ENCODE measurements at places on chromosomes 7 and 10.

GRCh38 chr7:13144673-13145072 is 457.2 kb downstream of the ARL4A start:
- DNase-seq: no peak

- DNase-seq: no peak
Observed at GRCh38 chr10:130611239-130611638, 475.0 kb downstream of the GLRX3 start.

DNA sequence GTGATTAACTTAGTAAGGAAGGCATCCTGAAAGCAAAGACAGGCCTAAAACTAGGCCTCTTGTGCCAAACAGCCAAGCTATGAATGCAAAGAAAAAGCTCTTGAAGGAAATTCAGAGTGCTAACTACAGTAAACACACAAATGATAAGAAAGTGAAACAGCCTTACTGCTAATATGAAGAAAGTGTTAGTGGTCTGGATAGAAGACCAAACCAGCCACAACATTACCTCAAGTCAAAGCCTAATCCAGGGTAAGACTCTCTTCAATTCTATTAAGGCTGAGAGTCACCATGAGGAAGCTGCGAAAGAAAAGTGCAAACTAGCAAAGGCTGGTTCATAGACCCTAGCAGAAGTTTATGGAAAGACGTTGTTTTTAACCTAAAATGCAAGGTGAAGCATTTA is 66.0 kb downstream of the IPMK start:
- no peak for DNase-seq

- DNase-seq: no peak
Observed at GRCh38 chr10:130220251-130221185, 84.3 kb downstream of the GLRX3 start.

DNA sequence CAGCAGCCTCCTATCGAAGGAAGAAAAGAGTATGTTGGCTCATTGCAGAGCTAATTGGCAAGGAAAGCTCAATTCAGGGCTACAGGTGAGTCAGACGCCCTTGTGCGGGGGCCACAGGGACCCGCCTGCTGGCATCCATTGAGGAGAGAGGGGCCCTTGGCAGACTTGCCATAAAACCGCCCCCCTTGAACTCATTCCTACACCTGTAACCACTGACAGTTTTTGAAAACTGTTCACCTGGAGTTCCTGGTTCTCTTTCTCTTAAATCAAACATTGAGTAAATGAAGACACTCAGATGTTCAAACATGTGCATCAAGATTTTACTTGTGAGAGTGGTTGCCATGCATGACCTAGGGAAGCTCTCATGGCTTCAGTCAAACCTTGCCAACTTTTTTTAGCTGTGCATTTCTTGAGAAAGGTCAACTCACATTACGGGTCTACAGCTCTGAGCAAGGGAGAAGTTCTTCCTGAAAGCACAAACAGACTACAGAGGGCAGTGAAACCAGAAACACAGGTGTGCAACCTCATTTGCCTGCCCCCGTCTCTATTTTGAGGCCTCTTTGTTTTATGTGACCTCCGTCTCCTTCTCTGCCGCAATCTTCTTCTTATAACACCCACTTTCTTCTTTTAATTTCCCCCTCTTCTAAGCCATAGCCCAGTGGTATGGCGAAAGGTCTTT is 87.8 kb downstream of the TBXAS1 start:
- DNase-seq: no peak

DNA sequence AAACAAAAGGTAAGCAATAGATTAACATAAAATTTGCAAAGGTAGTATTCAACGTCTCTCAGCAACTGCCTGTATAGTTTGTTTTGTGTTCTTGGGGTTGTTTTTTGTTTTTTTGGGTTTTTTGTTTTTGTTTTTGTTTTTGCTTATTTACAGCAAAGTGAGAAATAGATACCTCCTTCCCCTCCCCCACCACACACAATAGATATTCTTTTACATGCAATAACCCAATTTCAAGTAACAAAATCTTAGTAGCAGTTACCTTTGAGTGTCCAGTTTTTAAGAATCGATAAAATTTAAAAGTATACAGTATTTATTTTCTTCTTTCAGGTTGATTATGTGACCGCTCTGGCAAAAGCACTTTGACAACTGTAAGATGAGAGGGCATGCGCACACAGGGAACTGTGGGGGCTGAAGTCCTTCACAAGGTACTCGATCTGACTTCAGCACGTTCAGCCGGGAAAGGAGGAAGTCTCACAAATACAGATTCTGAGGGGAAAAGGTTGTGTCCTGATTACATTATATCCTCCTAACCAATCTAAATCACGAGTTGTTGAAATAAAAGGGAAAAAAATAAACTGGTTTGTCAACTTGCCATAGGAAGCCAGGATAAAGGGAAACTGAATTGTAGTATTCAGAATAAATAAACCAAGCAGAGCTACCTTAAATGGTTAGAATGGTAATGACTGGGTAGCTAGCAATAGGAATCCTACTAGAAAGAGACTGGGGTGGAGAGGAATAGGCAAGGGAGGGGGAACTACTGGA is 47.8 kb downstream of the CPEB3 start:
- peak; percentile 73 for DNase-seq

- DNase-seq: no peak
Observed at GRCh38 chr7:7352845-7353244, 170.5 kb downstream of the C1GALT1 start.

DNA sequence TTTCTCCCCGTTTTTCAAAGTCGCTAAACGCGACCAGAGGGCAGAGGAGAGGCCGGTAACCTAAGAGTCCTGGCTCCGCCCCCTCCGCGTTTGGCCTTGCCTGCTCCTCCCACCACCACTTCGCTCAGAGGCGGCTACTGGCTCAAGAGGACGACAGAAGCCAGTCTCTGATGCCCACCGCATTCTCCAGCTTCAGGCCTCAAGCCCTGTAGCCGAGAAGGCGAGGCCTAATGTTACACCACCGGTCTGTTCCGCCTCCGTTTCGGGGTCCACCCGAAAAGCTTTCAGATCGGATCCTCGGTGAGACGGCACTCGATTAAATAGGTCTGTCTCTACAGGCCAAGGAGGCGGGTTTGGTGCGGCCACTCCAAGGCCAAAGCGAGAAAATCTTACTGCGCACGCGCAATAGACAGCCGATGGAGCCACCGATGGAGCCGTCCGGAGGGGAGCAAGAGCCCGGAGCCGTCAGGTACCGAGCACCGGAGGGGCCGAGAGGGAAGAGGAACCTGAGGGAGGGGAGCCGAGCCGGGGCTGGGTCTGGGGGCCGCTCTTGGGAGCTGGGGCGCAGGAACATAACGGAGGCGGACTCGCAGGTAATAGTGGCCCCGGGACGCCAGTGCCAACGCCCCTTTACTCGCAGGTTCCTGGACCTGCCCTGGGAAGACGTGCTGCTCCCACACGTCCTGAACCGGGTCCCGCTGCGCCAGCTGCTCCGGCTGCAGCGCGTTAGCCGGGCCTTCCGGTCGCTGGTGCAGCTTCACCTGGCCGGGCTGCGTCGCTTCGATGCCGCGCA is at the start of gene FBXL15:
TSS of gene FBXL15 (plus strand) at position 123 of the 793 bp plus-strand sequence. CDS start at position 417, 294 bp downstream.
- peak; percentile 99 for DNase-seq

DNA sequence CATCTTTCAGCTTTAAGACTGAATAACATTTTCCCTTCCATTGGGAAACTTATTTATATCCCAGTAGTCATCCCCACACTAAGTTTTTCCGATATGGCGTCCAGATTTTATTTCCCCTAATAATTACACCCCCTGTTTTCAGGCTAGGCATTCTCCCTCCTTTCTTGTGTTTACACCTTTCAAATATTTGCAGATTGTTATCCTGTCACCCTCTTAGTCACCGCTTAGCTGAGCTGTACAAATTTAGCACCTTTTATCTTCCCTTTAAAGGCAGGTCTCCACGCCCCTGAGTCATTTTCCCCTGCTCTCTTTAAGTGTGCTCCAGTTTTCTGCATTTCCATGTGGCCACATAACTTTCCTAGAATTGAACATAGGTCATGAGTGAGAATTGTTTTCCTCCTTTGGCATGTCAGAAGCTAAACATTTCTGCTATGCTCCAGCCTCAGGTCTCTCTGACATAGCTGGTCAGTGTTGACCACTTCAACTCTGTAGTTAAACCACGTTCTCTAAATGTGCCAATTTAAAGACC is 47.4 kb downstream of the LRRC4 start:
- DNase-seq: no peak

DNA sequence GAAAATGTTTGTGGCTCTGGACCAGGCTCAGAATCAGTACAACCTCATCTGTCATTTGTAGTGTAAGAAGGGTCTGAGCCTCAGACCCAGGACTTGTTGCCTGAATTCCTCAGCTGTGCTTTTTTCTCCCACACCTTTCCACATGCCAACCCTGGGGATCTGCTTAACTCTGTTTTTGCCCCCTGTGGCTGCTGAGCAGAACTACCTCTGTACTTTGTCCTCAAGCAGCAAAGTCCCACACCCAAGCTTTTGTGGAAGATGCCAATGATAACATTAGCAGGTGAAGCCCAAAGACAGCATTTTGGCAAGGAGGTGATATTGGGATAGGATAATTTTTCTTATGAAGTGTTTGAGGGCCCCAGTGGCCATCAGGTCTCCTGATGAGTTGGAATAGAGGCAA is 5.8 kb upstream of the CYP2C18 start:
- DNase-seq: no peak

GRCh38 chr7:115113776-115114175 is 191.9 kb downstream of the MDFIC start:
- DNase-seq: no peak

DNA sequence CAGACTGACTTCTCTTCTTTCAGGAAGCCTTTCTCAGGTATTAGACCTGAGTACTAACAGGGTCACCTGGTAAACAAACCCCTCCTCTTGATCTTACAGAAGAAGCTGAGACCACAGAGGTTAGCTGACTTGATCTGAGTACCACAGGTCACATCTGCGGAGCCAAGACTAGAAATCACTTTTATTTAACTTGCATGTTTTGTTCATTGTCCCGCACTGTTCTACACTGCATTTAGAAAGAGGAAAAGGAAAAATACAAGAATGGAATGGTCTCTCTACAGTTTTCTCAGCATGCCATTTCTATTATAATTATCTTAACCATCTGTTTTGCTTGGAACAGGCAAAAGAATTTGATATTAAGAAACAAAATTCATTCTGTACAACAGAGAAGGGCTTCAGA is 245.6 kb upstream of the ETV1 start:
- DNase-seq: no peak

DNA sequence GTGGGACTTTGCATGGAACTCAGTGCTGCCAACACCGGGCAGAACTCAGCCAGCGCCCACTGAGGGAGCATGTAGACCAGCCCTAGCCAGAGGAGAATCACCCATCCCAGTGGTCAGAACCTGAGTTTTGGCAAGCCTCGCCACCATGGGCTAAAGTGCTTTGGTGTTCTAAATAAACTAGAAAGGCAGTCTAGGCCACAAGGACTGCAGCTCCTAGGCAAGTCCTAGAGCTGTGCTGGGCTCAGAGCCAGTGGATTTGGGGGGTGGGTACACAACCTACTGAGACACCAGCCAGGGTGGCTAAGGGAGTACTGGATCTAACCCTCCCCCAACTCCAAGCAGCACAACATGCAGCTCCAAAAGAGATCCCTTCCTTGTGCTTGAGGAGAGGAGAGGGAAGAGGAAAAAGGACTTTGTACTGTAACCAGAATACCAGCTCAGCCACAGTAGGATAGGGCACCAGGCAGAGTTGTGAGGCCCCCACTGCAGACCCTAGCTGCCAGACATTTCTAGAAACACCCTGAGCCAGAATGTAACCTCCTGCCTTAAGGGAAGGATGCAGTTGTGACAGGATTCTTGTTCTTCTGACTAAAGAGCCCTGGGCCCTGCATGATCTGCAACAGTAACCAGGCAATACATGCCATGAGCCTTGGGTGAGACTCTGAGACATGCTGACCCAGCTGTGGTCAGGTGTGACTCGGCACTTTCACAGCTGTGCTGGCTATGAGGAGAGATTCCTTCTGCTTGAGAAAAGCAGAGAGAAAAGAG is 24.4 kb downstream of the GSDME start:
- no peak for DNase-seq

- no peak for DNase-seq
Observed at GRCh38 chr10:5433182-5433581, 20.8 kb downstream of the NET1 start.

- no peak for DNase-seq
Observed at GRCh38 chr7:28550580-28551186, 138.4 kb downstream of the CREB5 start.

DNA sequence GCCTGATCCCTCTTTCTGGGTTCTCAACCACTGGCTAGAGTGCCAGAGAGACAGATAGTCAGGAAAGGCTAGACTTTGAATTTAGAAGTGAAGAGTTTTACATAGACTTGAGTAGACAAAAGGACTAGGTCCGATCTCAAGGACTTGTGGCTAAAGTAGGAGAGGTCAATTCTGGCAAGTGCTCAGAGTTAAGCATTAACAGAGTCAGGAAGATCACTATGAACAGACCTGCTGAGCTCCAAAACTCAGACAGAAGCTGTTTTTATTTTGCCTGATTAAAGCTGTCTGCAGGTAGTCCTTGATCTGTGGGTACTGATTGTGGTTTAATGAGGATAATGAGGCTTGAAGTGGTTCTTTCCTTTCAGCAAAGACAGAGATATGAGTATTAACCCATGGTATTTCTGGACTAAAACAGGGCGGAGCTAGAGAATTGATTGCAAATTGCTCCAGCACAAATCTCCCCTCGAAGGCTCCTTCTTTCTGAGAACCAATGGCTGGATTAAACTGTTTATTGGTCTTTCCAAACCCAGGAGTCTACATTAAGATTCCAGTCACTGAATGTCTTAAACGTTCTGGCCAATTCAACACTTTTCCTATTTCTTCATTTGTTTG is 423.2 kb downstream of the IPMK start:
- no peak for DNase-seq

DNA sequence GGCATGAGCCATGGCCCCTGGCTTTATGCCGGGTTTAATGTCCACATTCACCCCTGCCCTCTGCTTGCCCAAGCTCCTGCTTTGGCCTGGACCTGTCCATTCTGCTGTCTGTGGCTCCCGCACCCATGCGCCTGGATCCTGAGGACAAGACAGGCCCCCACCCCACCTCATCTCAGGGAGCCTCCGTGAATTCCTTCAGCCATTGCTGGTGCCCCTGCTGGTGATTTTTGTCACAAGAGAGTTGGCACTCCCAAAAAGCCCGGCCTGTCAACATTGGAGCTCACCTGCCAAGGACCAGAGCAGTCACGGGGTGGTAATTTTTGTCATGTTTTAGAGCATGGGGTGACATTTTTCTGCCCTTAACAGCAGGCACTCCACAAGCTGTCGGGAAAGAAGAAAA is 127.5 kb upstream of the PLXNA4 start:
- DNase-seq: no peak

GRCh38 chr10:23326544-23327307 is 17.9 kb downstream of the C10orf67 start:
- DNase-seq: no peak

DNA sequence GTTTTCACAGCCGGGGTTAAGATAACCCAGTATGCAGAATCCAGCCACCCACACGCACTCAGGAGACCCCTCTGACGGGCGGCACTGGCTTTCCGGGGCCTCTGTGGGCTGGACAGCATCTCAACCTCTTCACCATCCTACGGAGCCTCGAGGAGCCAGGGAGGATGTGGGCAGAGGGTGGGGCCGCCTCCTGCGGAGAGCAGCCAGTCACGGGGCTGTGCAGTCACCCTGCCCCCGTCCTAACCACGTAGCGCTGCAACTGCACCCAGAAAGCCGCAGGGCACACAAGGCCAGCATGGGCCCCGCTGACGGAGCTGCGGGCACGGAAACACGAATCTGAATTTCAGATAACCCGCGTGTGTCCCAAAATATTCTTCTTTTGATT is 270.3 kb downstream of the ELFN1 start:
- DNase-seq: no peak

- peak; percentile 94 for DNase-seq
Observed at GRCh38 chr10:110007161-110007700, 553 bp upstream of the ADD3 start.

Measured in retina (tissue), 1 donor.